Activated CD8-positive, alpha-beta memory T cell treated with anti-CD3 and anti-CD28 coated beads for 1 hour (primary cell): ENCODE measurements at places on chromosomes 11 and 22.

DNA sequence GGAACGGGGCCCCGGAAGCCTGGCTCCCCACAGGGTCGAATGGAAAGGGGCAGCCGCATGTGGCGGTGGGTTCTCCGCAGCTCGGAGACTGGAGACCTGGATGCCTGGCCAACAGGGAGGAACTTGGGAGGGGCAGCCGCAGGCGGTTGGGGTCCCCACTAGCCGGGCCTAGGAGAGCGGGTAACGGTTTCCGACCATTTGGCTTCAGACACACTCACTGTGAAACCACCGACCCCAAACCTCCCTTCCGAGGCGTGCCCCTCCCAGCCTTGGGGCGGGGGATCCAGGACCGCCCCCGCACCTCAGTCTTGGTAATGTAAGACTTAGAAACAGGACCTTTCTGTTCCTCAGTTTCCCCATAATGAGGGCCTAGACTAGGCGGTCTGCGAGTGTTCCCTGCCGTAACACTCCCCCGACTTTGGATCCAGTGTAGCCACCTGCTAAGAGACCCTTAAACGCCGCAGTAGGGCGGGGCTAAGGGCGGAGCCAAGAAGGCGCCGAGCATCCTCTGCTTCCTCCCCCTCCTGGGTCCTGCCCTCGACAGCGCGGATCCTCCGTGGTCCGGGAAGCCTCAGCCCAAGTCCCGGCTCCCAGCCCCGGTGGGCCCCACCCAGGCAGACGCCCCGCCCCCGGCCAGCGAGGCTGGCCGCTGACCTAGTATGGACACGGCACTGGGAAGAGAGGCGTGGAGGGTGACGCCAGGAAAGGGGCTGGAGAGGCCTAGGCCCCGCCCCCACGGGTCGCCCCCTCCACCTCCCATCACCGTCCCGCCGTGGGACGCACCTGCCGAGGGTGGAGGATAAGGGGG, 1.8 kb upstream of the RASGRP2 start:
- no peak for DNase-seq

DNA sequence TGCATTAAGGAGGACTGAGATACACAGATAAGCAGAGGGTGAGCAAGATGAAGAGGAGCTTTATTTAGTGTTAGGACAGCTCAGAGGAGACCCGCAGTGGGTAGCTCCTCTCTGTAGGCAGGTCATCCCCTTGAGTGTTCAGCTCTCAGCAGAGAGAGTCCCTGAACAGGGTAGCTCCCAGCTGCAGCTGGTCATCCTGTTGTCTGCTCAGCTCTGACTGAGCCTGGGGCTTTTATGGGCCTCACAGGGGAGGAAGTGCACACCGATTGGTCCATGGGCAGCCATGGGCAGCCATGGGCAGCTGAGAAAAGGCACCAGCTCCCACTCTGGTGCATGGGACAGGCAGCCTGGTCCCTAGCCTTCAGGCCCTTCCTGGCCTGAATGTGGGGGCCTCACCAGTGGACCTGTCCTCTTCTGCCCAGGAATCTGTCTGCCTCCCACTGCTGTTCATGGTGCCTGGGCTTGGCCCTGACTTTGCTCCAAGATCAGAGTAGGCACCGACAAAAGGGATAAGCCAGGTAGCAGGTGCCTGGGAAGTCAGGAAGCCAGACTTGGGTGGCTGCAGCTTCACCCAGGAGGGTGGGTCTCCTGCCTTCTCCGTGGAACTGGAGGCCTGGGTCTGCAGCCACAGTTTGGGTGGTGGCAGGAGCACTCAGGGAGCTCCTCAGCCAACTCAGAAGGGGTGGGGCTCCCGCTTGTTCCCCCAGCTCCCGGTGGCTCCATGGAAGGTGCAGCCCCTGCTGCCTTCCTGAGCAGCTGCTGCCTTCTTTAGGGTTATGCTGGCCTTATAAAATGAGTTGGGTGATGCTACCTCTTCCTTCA, 54.7 kb downstream of the MYEOV start:
- no peak for DNase-seq

- DNase-seq, result no peak
These were observed 14.4 kb downstream of the C22orf42 start for GRCh38 chr22:32144496-32145274.

DNA sequence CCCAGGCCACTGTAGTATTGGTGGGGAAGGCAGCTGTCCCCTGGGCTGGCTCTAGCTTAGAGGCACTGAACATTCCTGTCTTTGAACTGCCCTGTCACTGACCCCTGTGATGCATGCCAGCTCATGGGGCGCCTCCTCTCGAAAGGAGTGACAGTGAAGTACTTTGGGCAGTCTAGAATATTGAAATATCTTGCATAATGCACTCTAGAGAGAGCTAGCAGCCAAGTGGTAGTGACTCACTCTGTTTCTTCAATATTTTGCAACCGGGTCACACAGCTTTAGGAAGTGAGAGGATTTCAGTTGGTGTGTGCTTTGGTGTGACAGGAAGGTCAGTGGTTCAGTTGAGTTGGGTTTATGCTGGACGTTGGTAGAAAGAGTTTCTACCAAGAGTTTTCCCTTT, 35.5 kb upstream of the ST14 start:
- no peak for DNase-seq

GRCh38 chr11:3849297-3849874, 6.1 kb upstream of the STIM1 start:
- DNase-seq, result no peak

GRCh38 chr11:91707652-91708482, 516.8 kb upstream of the FAT3 start:
- DNase-seq, result no peak

- DNase-seq, result no peak
These were observed 14.5 kb downstream of the MIF start for GRCh38 chr22:23908587-23909205.

GRCh38 chr22:17396516-17396915, 27.3 kb downstream of the CECR2 start:
- DNase-seq, result no peak

GRCh38 chr11:108084811-108085210, 36.6 kb upstream of the ACAT1 start:
- no peak for DNase-seq

- DNase-seq, result no peak
These were observed 7.1 kb upstream of the HMGXB4 start for GRCh38 chr22:35250156-35250555.

DNA sequence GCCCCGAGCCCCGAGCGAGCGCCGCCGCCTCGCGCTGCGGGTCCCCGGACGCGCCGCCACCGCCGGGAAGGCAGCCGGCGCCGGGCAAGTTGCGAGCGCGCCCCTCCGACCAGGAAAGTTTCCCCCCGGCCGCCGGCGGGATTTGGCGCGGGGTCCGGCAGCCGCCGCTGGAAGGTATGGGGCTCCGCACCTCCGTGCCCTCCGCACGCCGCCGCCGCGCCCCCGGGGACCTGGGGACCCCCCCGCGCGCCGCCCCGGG, 281 bp downstream of the TSPAN18 start:
- no peak for DNase-seq
